Activated CD8-positive, alpha-beta memory T cell treated with anti-CD3 and anti-CD28 coated beads, Interleukin-2, amount 50 U/mL, for 48 hours (primary cell): ENCODE measurements at places on chromosomes 5 and 9.

DNA sequence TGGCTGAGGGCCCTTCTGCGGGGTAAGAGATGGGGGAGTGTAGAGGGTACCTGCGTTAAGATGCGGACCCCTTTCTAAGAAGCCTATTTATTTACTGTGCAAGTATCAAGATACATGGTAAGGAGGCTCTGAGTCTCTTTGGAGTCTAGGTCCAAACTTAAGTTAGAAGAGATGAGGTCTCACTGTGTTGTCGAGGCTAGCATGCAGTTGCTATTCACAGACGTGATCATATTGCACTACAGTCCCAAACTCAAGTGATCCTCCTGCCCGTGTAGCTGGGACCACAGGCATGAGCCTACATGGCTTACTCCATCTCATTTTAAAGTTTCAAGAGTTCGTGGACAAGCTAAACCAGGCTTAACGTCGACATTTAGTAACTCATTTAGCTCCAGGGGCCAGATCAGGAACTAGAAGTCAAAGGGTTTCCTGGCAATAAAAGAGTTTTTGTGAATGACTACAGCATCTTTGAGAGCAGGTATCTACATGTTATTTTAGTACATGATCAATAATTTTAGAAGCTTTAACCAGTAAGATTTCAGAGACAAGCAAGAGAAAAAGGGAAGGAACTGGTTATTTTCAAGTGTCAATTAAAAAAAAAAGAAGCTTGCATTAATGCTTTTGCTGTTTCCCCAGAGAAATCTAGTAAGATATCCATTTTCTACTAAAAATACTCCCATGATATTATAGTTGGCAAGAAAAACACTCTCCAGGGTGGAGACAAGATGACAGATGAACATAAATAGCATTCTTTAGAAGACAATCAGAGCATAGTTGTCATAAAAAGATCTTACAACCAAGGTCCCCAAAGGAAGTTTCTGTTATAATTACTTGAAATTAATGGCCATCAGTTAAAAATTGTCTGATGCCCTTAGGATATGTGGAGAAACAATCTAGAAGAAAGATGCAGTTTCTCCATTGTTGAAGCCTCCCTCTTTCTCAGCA lies 141.3 kb downstream of the SCAMP1 start:
- no peak for DNase-seq

- DNase-seq = no peak
Measured at GRCh38 chr9:87283585-87283984, 214.1 kb upstream of the DAPK1 start.

- no peak for DNase-seq
Measured at GRCh38 chr9:4263591-4263990, 36.3 kb downstream of the GLIS3 start.

GRCh38 chr9:108761655-108762347 lies 94.0 kb downstream of the ACTL7B start:
- DNase-seq = peak; percentile 68

DNA sequence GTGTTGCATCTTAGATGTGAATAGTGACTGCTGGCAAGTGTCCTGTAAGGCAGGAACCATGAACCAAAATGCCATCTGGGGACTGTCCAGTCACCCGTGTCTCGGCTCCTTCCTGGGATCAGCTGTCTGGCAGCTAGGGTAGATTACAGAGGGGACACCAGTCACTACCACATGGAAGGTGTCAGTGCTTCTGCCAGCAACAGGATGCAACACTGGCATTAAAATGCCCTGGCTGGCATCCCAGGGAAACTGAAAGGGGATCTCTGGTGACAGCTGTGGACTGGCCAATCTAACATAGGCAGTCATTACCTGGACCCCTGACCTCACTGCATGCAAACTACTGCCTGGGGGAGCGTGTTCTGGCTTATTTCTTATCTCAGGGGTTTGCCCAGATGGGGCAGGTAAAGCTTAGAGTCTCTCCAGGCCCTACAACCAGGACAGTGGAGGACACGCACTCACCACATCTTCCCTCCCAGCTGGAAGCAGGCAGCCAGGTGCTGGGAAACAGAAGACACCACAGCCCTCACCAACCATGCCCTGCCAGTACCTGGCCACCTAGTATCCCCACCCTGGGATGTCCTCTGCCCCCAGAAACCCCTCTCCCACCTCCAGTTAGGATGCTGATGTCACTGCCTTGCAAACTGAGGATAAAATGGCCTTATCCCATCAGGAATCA lies 83.8 kb downstream of the SEMA4D start:
- no peak for DNase-seq

GRCh38 chr9:18043978-18044377 lies 430.0 kb upstream of the ADAMTSL1 start:
- DNase-seq = no peak

- no peak for DNase-seq
Measured at GRCh38 chr5:10913841-10914240, 152.8 kb upstream of the DAP start.

- DNase-seq = no peak
Measured at GRCh38 chr5:115535479-115536035, 9.0 kb downstream of the FEM1C start.

- DNase-seq = peak; percentile 85
Measured at GRCh38 chr5:174327317-174327864, 281.9 kb downstream of the NSG2 start.

DNA sequence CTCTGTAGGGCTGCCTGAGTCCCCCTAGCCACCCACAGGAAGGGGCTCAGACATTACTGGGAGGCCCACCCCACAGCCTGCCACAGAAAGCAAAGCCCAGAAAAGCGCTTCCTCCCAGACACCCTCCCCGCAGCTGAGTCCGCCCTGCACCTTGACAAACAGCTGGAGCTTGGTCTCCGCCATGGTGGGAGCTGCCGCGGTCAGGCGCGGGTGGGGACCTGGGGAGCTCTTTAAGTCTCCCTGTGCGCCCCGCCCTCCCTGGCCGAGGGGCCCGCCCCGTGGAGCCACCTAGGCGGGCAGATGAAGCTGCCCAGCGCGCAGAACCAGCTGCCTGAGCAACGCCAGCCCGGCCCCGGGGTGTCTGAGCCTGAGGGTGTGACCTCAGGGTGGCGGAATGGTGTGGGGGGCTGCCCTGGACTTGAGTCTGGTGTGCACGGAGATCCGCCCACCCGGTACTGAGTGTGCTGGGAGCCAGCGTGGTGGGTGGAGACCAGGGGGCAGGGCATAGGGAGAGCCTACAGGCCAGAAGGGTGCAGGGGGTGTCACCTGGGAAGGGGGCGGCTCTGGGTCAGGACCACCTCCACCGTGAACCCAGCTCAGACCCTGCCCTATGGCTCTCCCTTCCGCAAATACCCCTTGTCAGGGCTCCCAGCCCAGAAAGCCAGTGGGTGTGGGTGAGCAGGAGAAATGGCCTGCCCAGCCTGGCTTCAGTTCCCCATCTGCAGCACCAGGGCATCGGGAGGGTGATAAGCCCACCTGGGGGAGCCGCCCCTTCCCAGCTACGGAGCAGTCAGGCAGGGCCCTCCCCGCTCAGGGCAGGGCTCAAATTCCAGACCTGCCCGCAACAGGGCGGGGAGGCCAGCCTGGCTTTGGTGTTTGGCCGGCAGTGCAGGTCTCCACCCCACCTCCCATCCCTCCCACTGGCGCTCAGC lies at the start of gene CLIC3:
CLIC3 (minus strand) TSS at position 208 of the 932 bp plus-strand sequence; CDS start at position 183, 25 bp downstream.
- DNase-seq = peak; percentile 73

DNA sequence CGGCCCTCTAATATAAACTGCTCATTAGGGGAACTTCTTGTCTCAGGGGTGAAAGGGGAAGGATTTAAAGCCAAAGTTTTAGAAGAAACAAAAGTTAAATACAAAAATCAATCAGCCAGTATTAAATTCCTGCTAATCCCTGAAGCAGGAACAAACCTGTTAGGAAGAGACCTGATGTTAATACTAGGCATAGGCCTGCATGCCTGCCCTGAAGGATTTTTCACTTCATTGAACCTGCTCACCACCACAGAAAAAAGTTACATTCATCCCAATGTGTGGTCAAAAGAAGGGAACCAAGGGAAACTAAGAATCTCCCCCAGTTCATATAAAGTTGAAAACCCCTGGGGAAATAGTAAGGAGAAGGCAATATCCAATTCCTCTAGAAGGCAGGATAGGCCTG lies 9.4 kb upstream of the RNF180 start:
- DNase-seq = no peak

DNA sequence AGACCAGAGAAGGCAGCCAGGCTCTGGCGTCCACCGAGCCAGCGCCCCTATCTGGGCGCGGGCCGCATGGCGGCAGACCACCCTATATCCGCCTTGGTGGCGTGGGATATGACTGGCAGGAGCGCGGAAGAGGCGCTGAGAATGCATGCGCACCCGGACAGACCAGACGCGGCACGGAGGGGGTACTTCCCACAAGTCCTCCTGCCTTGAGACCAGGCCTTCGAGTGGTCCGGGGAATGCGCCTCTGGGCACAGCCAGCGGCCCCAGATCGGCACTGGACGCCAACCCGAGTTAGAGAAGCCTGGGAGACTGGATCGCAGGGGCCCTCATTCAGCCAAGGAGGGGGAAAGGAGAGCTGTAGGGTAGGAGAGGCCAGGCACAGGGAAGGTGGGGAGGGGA lies 2.5 kb upstream of the LMX1B start:
- DNase-seq = no peak

DNA sequence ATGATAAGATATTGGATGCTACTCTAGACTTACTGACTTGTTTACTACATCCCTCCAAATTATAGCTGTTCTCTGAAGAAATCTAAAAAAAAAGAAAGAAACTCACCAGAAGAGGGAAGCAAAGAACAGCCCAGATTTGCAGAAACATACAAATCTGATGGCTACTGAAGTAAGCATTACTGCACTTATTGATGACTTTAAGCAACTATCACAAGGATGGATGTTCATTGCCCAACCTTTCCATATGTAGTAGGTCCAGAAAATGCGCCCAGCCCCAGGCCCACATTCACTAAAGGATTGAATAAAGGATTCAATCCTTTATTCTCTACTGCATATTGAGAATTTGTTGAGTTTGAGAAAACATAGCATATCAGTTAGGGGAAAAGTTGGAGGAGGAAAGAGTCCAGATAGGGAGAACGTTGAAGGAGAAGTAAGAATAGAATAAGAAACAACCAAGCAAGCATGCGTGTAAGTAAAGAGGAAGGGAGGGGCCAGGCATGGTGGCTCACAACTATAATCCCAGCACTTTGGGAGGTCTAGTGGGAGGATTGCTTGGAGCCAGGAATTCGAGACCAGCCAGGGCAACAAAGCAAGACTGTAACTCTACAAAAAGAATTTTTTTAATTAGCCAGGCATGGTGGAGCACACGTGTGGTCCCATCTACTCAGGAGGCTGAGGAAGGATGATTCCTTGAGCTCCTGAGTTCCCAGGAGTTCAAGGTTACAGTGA lies 33.8 kb upstream of the DTWD2 start:
- DNase-seq = no peak

- no peak for DNase-seq
Measured at GRCh38 chr5:102799017-102799416, 43.9 kb downstream of the PAM start.

- DNase-seq = no peak
Measured at GRCh38 chr5:117954331-117954730, 1034.0 kb downstream of the DTWD2 start.

DNA sequence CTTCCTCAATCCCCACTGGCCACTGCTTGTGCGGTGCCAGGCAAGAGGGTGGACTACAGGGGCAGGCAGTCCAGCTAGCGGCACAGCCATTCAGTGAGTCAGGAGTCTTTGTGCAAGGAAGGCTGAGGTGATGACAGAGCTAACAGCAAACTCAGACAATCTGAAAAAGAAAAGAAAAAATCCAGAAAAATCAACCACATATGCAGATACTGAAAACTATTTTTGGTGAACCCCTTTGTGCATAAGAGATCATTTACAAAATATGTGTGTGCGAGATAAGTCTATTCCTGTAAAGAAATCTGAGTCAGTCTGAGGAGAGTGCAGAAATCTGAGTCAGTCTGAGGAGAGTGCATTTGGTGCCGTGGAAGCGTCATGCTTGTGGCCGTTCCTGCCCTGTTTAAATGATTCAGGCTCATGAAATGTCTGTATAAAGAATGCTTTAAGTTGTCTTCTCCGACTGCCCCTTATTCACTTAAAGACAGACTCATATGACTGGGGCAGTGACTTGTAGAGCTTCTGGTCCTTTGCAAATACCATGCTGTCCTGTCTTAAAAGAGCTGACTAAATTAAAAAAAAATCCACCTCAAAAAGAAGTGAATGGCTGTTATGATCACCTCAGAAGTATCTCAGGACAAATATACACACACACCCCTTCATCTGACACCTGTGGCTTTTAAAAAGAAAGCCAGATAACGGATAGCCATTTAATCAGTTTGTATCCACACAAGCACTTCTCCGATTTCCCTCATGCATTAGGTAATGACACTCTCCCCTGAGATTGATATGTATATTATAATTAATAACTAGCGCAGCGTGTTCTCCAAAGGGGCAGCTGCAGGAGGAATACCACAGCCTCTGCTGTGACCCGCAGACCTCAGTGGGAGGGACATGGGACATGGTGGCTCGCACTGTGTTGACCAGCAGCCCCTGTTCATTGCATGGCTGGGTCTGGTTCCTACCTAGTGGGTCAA lies 47.3 kb downstream of the TRIO start:
- DNase-seq = no peak

DNA sequence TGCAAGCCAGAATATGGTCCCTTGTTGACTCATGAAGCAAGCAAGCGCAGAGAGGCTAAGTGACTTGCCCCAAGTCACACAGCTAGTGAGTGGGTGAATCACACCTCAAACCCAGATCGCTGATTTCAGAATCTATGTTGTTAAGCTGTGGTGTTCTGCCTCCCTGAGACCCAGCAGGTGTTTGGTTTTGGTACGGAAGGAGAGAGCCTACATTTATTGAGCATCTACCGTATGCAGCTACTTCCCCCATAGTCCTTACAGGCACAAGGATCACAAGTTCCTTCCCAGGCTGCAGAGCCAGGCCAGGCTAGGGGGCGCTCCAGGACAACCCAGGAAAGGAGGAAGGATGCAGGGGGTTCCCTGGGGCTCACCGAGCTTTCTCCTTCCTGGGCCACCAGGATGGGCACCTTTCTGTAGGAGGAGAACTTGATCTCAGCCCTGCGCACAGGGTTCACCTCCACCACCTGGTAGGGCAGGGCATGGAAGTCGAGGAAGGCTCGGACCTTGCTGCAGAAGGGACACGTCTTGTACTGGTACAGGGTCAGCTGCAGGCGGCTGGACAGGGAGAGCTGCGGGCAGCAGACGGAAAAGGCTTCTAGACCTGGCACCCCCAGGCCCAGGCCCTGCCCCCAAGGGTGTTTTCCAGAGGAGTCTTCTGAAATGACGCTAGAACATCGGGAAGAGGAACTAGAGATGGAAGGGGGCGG lies 2.5 kb downstream of the PTGES2 start:
- no peak for DNase-seq

DNA sequence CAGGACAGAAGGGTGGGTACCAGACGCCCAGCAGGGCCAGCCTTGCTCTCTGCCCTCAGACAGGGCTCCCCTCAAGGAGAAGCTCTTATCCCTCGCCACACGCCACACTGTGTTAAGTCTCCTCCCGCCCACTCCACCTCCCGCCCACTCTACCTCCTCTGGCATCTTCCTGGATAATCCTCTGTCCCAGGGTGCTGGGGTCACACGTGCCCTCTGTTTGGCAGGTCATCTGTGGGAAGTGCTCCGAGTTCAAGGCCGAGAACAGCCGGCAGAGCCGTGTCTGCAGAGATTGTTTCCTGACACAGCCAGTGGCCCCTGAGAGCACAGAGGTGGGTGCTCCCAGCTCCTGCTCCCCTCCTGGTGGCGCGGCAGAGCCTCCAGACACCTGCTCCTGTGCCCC lies 26.0 kb upstream of the SUSD3 start:
- DNase-seq = no peak
